Psoas muscle (tissue), 8 donors: ENCODE measurements at places on chromosomes 3 and 15.

GRCh38 chr3:182294696-182295095, 498.6 kb upstream of the ATP11B start:
- no peaks in the 10 kb centered on the region for H3K27me3 ChIP-seq
- no peak overlapping the region for H3K4me3 ChIP-seq
- no peaks in the 10 kb centered on the region for H3K36me3 ChIP-seq
- H3K4me1 ChIP-seq: no peaks in the 10 kb centered on the region

DNA sequence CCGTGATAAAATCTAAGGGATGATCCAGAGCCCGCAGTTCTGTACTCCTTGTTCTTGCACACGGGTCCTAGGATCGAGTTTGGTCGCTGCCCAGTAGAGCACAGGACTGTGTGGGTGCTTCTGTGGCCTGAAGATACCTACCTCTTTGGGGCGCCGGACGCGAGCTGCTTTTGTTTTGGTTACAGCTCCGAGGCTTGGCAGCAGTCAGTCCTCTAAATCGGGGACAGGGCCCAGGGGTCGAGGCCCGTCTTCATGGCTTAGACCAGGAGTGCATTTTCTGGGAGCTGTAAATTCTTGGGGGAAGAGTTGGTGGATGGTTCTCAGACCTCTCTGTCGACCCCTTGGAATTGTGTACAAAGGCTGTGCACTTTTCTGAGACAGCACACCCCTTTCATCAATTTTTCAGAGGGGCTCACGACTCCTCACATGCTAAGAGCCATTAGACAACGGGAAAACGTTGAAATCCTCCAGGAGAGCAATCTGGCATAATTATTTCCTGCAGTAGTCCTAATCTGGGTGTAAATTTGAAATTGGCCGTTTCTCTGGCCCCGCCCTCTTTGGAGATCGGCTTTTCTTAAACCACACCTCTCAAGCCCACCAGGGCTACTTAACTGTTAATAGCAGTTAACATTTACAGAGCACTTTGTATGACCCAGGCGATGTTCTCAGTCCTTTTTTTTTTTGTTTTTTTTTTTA, 928 bp downstream of the CEP97 start:
- DNase-seq: peak; percentile 21
- peak overlapping the region; percentile 86 for H3K4me3 ChIP-seq
- peaks cover 20% of the 10 kb centered on the region for H3K4me1 ChIP-seq
- no peaks in the 10 kb centered on the region for H3K27me3 ChIP-seq
- H3K36me3 ChIP-seq: peaks cover 34% of the 10 kb centered on the region
- H3K27ac ChIP-seq: peak overlapping the region; percentile 79

DNA sequence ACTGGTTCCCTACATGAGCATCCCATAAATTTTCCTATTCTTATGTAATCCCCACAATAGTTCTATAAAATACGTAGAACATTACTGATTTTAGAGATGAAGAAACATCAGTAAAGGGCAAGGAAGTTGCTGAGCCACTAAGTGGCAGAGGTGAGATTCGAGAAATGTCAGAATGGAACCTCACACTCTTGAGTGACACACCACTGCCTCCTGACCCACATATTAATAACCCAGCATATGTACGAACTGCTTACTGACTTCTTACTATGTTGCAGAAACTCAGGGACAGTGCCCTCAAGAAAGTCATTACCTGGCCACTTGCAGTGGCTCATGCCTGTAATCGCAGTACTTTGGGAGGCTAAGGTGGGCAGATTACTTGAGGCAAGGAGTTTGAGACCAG, 1022.4 kb downstream of the FHIT start:
- DNase-seq: no peak
- no peaks in the 10 kb centered on the region for H3K36me3 ChIP-seq
- no peak overlapping the region for H3K27ac ChIP-seq
- H3K27me3 ChIP-seq: no peaks in the 10 kb centered on the region

DNA sequence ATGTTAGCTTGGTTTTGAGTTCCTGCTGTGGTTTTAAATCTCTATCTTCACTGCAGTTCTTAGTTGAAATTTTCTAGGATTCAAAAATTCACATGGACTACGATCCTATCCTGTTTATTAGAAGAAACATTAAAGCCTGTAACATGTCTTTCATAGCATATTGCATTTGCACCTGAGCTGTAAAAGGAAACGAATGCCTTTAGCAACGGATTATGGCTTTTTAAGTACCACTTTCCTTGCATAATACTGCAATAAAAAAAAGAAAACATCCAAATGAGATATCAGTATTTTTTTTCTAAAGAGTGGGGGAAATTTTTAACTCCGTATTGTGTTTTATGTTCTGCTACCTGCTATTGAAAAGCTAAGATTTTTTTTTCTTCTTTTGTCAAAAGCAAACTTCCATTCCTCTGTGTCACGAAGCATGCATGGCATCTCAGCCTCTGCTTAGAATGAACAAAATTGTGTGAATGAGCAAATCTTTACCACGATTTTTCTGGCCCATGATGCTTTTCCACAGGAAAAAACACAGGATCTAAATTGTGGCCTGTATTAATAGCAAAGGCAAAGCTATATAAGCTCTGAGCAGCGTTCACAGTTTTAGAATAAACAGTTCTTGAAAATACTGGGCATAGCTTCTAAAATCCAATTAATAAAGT, 110.0 kb upstream of the CDIN1 start:
- no peak overlapping the region for H3K4me3 ChIP-seq
- H3K36me3 ChIP-seq: no peaks in the 10 kb centered on the region
- no peaks in the 10 kb centered on the region for H3K4me1 ChIP-seq
- H3K27me3 ChIP-seq: no peaks in the 10 kb centered on the region

GRCh38 chr15:80695099-80695910, at the start of gene ABHD17C:
TSS of gene ABHD17C (plus strand) at chr15:80695310. CDS start at chr15:80695430, 120 bp downstream.
- peak within 1 kb of the TSS; percentile 83 for H3K27ac ChIP-seq
- DNase-seq: peak; percentile 76
- H3K27me3 ChIP-seq: no peaks in the 10 kb centered on the region

DNA sequence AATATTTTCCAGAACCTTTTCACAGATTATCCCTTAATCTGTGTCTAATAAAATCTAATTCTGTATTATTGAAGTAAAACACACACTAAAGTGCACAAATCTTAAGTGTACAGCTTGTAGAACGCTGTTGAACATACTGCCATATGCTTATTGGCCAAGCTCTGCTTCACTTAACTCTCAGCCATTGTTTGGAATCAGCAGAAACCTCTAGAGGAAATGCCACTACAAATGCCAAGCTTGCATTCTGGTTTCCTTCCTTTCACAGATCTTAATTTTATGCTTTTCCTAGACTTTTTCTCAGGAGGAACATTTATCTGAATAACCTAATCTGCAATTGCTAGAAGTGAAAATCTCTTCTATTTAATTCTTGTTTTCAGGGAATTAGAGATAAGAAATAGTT, 10.1 kb downstream of the MNS1 start:
- no peak overlapping the region for H3K27ac ChIP-seq
- H3K27me3 ChIP-seq: no peaks in the 10 kb centered on the region
- no peak for DNase-seq
- H3K4me3 ChIP-seq: no peak overlapping the region

- H3K36me3 ChIP-seq: no peaks in the 10 kb centered on the region
- no peaks in the 10 kb centered on the region for H3K4me1 ChIP-seq
- H3K27me3 ChIP-seq: peaks cover 2% of the 10 kb centered on the region
- DNase-seq: no peak
- no peak overlapping the region for H3K27ac ChIP-seq
These were observed 1033.9 kb upstream of the NR2F2 start for GRCh38 chr15:95296643-95297042.

DNA sequence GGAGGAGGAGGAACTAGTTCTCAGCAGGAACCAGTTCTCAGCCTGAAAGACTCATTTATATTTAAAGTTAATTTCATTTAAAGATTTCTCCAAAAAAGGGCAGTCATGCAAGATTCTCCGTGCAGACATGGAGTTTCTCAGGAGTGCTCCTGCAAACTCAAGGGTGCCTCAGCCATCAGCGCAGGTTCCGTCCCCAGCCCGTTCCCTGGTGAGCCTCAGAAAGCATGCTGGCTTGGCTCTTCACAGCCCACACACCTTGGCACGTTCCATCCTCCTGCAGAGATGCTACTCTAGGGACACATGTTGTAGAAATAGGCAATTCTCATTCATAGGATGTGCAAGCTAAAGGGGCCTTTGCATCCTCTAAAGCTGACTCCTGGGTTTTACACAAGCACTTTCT, 123.0 kb downstream of the LIPC start:
- no peaks in the 10 kb centered on the region for H3K36me3 ChIP-seq
- no peak for DNase-seq
- no peak overlapping the region for H3K27ac ChIP-seq
- H3K4me3 ChIP-seq: no peak overlapping the region
- H3K27me3 ChIP-seq: no peaks in the 10 kb centered on the region
- H3K4me1 ChIP-seq: peaks cover 3% of the 10 kb centered on the region
